ENCODE measurements at places on chromosomes 16 and 17. TPM values are rescaled to one million over a fixed set of nuclear protein-coding genes. Genes with fewer than 3 reads are reported as not detected.

Gene SLC5A2
- polyA plus RNA-seq, result 208 TPM

Gene TMEM88
- polyA plus RNA-seq, result 59.8 TPM

Gene TBX21
- polyA plus RNA-seq, result 0.24 TPM

Gene PFN1
- polyA plus RNA-seq, result 614 TPM

Gene IL34
- 5.9 TPM for polyA plus RNA-seq

Gene TBC1D3G
- polyA plus RNA-seq, result not detected

Gene SLC6A2
- polyA plus RNA-seq, result 0.73 TPM

Gene MILR1
- 2.2 TPM for polyA plus RNA-seq

Gene GSG1L
- not detected for polyA plus RNA-seq

Gene HOXB7
- 49.6 TPM for polyA plus RNA-seq

Gene TEKT1
- not detected for polyA plus RNA-seq

Gene TMEM235
- polyA plus RNA-seq, result not detected

Gene LRRC75A
- polyA plus RNA-seq, result 2.6 TPM

Gene DCTPP1
- polyA plus RNA-seq, result 64.7 TPM

Gene PPP1R27
- polyA plus RNA-seq, result not detected

Gene SERPINF2
- 209 TPM for polyA plus RNA-seq

Gene PRDM7
- not detected for polyA plus RNA-seq

Gene CDYL2
- 2.6 TPM for polyA plus RNA-seq

Gene DNAH3
- 0.19 TPM for polyA plus RNA-seq

Gene ZPBP2
- polyA plus RNA-seq, result not detected

Gene UBE2O
- polyA plus RNA-seq, result 5.5 TPM

Gene TNP2
- polyA plus RNA-seq, result not detected

Gene TEX14
- polyA plus RNA-seq, result 0.09 TPM

Gene GDE1
- 54.7 TPM for polyA plus RNA-seq

Gene RAB26
- 3.0 TPM for polyA plus RNA-seq

Gene SLC47A2
- 61.5 TPM for polyA plus RNA-seq

Gene CRYBA1
- not detected for polyA plus RNA-seq

Gene SCGB1C2
- not detected for polyA plus RNA-seq

Gene HCRT
- polyA plus RNA-seq, result not detected

Gene AATK
- polyA plus RNA-seq, result 0.65 TPM

Gene CD19
- 0.47 TPM for polyA plus RNA-seq

Gene KRT20
- not detected for polyA plus RNA-seq

Gene PHF23
- polyA plus RNA-seq, result 48.5 TPM

Gene PLLP
- polyA plus RNA-seq, result 83.8 TPM

Gene HASPIN
- not detected for polyA plus RNA-seq

Gene MYH13
- not detected for polyA plus RNA-seq

Gene RAB37
- polyA plus RNA-seq, result 1.7 TPM

Gene PIGQ
- 118 TPM for polyA plus RNA-seq

Gene IL17C
- polyA plus RNA-seq, result not detected

Gene SHISA6
- polyA plus RNA-seq, result 0.84 TPM
